ENCODE measurements at places on chromosomes 16 and 17.

GRCh38 chr17:69060822-69061221 lies at the start of gene ABCA9:
Gene ABCA9, minus strand, starts transcription at chr17:69060927. Its CDS starts 9,801 bp downstream, at chr17:69051126.
- no peak for DNase-seq

DNA sequence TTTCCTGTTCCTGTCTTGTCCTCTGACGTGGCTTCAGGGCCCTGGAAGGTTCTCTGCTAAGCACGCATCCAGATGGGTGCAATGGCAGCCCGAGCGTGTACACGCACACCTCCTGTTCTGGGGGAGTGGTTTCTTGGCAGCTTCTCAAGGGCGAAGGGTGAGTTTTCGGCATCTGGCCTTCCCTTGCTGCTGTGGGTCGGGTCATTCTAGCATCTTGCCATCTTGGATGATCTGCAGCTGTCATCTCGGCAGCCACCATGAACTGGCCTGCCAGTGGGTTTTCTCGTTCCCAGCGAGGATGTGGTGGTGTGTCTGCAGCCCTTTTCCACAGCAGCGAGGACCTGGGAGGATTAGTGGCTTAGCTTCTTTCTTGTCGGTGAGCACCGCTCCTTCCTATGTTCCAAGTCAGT lies 10.6 kb downstream of the MSI2 start:
- no peak for DNase-seq

GRCh38 chr16:77063676-77064016 lies 127.3 kb upstream of the MON1B start:
- DNase-seq, result no peak

GRCh38 chr17:74512624-74513091 lies 18.6 kb downstream of the CD300LB start:
- no peak for DNase-seq

GRCh38 chr16:58128181-58128631 lies 975 bp downstream of the CFAP20 start:
- DNase-seq, result no peak

DNA sequence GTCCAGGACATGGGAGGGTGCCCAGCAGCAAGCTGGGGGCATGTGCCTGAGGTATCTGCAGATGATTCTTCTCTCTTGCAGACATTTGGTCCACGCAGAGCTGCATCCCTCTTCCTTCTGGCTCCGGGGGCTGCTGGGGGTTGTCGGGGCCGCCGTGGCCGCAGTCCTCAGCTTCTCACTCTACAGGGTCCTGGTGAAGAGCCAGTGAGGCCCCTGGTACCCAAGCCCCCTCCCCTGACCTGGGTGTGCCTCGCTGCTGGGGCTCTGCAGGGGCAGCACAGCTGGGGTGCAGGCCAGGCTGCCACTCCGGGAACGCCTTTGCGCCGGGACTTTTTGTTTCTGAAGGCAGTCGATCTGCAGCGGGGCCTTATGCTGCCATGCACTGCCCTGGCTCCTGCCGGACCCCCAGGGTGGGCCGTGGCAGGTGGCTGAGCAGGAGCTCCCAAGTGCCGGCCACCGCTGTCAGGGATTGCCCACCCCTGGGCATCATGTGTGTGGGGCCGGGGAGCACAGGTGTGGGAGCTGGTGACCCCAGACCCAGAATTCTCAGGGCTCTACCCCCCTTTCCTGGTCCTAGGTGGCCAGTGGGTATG lies 2.0 kb upstream of the RHBDL1 start:
- no peak for DNase-seq

DNA sequence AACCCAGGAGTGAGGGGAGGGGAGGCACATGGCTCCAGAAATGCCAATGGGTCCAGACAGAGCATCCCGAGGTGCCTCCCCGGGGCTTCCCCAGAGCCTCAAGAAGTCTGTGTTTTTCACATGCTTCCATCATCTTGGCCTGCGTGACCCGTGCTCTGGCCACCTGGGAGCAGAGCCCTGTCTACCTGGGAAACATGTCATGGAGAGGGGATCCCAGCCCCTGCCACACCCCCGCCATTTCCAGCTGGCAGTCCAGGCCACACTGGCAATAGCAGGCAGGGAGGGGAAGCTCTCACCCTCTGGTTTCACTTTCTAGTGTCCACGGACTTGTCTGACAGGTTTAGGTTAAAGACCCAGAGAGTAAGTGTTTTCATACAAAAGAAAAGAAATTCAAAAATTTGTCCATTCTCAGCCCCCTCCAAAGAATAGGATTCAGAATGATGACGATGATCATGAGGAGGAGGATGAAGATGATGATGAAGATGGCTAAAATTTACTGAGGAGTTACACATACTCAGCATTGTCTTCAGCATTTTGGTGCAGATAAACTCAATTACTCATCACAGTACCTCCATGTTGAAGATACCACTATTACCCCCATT lies 9.0 kb downstream of the SMIM5 start:
- no peak for DNase-seq

DNA sequence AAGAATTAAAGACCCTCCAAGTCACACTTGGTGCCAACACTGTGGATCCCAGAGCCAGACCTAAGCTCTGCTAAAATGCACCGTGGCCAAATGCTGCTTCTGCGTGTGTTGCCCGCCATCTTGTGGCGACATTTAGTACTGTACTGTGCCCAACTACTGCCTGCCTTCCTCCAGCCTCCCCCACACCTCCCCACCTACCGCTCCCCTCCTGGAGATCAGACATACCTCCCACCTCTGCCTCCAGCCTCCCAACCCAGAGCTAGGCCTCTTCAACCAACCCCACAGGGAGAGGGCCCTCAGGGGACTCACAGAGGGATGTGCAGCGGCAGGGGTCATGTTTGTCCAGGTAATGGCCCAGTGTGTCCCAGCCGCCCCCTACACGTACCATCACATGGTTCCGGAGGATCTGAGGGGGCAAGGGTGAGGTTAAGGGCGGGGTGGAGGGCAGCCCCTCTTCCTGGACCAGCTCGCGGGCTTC lies 5.5 kb downstream of the GAS2L2 start:
- peak; percentile 78 for DNase-seq

GRCh38 chr16:84443166-84443802 lies 61.2 kb downstream of the MEAK7 start:
- DNase-seq, result no peak

All from activated gamma-delta T cell treated with Interleukin-2 at 50 U/mL for 16 hours (primary cell).